IMR-90 (cell line): ENCODE measurements at places on chromosomes 2 and 18. TPM values are rescaled to one million over a fixed set of nuclear protein-coding genes. Genes with fewer than 3 reads are reported as not detected.

- H3K27me3 ChIP-seq: no peaks in the 10 kb centered on the region
- H3K36me3 ChIP-seq: no peaks in the 10 kb centered on the region
- H3K4me1 ChIP-seq: no peaks in the 10 kb centered on the region
- no peak for DNase-seq
- no peak overlapping the region for H3K4me3 ChIP-seq
Measured at GRCh38 chr2:123906361-123906760, 118.7 kb upstream of the CNTNAP5 start.

DNA sequence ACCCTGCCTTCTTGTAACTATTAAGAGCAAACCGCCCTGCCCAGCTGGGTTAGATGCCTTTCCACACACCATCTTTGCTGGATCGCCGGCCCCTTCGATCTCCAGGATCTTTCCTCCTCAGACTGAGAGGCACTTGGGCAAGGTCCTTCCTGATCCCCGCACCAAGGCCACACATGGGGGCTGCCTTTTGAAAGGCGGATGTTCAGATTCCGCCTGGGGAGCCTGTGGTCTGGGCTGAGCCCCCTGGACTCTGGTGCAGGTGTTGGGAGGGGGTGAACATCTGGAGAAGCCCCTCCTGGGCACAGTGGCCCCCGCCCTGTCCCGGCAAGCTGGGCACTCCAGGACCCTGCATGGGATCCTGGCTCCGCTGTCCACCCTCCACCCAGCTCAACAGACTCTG is 135.4 kb upstream of the HDAC4 start:
- no peaks in the 10 kb centered on the region for H3K4me1 ChIP-seq
- H3K27ac ChIP-seq: no peak overlapping the region
- no peak for DNase-seq
- no peaks in the 10 kb centered on the region for H3K36me3 ChIP-seq
- H3K27me3 ChIP-seq: no peaks in the 10 kb centered on the region

GRCh38 chr18:36724169-36724568 is 104.6 kb downstream of the TPGS2 start:
- H3K4me3 ChIP-seq: no peak overlapping the region
- no peak overlapping the region for H3K27ac ChIP-seq
- H3K36me3 ChIP-seq: no peaks in the 10 kb centered on the region
- DNase-seq: no peak

GRCh38 chr2:67032076-67032475 is 365.1 kb upstream of the ETAA1 start:
- no peak for DNase-seq
- no peak overlapping the region for H3K4me3 ChIP-seq
- H3K27ac ChIP-seq: no peak overlapping the region

- no peak for DNase-seq
- no peaks in the 10 kb centered on the region for H3K27me3 ChIP-seq
- H3K4me1 ChIP-seq: no peaks in the 10 kb centered on the region
- H3K36me3 ChIP-seq: no peaks in the 10 kb centered on the region
Measured at GRCh38 chr18:72612894-72613533, 68.9 kb upstream of the CBLN2 start.

DNA sequence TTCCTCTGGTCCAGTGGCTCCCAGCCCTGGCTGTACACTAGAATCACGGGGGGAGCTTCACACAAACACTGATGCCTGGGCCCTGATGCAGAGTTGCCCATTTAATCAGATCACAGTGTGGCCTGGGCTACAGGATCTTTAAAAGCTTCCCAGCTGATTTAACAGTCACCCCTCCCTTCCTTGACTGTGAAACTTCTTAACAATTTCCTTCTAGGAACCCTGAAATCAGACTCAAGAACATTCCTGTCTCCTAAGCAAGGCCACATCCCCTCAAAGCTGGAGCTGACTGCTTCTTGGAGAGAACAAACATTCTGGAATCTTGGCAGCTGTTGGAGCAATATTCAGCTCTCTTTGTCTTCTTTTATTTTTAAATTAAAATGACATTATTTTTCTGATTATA is 88.7 kb downstream of the ADD2 start:
- no peaks in the 10 kb centered on the region for H3K4me1 ChIP-seq
- H3K36me3 ChIP-seq: no peaks in the 10 kb centered on the region
- no peak overlapping the region for H3K27ac ChIP-seq

- peaks cover 2% of the 10 kb centered on the region; the same call in 1 of the 2 replicates for H3K4me1 ChIP-seq
- no peak overlapping the region for H3K4me3 ChIP-seq
- no peak for DNase-seq
Measured at GRCh38 chr2:23627236-23628009, 242.4 kb downstream of the KLHL29 start.

DNA sequence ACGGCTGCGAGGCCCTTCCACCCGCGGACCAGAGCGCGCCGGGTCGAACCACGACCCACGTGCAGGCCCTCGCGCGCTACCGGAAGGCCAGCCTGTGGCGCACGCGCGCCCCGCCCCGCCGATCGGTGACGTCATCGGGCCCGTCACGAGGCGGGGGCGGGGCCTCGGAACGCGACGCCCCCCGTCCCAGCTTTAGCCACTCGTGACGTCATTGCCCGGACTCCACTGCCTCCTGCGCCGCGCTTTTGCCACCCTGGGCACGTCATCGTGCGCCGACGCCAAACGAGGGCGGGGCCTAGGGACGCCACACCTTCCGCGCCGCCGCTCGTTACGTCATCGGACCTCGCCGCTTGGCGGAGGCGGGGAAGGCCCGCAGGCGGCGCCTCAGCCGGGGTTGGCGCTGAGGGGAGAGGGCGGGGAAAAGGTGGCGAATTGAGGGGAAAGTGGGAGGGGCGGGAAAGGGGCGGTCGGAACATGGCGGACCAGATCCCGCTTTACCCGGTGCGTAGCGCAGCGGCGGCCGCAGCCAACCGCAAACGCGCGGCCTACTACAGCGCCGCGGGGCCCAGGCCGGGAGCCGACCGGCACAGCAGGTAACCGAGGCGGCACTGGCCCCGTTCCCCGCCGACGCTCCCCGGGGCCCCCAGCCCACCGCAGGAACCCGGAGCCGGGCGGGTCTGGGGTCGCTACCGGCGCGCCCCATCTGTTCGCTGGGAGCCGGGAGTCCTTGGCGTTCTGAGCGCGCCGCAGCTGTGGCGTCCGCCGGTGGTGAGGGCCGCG is at the start of gene ATP9B:
ATP9B (plus strand) TSS at position 458 of the 780 bp plus-strand sequence; CDS start at position 475, 17 bp downstream.
- peak; percentile 97 for DNase-seq
- H3K27me3 ChIP-seq: no peaks in the 10 kb centered on the region
- H3K36me3 ChIP-seq: no peaks in the 10 kb centered on the region
- H3K27ac ChIP-seq: peak within 1 kb of the TSS; percentile 54
- H3K4me1 ChIP-seq: no peaks in the 10 kb centered on the region; the same call in 1 of the 2 replicates

- H3K27me3 ChIP-seq: peaks cover 15% of the 10 kb centered on the region
- H3K27ac ChIP-seq: no peak overlapping the region
- no peak overlapping the region for H3K4me3 ChIP-seq
- no peak for DNase-seq
- H3K36me3 ChIP-seq: no peaks in the 10 kb centered on the region
Measured at GRCh38 chr2:111984213-111984604, 70.9 kb upstream of the TMEM87B start.

GRCh38 chr18:79898952-79899608 is 52.4 kb downstream of the SLC66A2 start:
- DNase-seq: no peak
- H3K27ac ChIP-seq: no peak overlapping the region
- no peaks in the 10 kb centered on the region for H3K4me1 ChIP-seq
- no peaks in the 10 kb centered on the region for H3K27me3 ChIP-seq
- no peak overlapping the region for H3K4me3 ChIP-seq
- H3K36me3 ChIP-seq: peaks cover 28% of the 10 kb centered on the region

DNA sequence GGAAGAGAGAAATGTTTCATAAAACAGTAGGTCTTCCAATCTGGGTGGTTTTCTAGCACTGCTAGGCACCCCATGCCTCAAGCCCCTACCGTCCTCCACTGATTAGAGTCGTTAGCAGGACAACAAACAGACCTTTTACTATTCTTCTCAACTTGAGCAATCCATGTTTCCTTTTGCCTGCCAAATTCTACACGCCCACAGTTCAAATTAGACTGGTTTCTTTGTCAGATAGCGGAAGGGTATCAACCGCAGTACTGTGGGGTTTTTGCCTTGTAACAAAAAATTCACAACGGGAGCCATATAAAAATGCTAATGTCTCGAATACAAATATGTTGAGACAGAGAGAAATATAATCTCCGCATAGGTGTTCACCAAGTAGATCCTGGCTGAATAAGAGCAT is 59.9 kb downstream of the VIT start:
- H3K36me3 ChIP-seq: no peaks in the 10 kb centered on the region
- H3K4me3 ChIP-seq: no peak overlapping the region
- DNase-seq: no peak
- peaks cover 17% of the 10 kb centered on the region for H3K27me3 ChIP-seq

DNA sequence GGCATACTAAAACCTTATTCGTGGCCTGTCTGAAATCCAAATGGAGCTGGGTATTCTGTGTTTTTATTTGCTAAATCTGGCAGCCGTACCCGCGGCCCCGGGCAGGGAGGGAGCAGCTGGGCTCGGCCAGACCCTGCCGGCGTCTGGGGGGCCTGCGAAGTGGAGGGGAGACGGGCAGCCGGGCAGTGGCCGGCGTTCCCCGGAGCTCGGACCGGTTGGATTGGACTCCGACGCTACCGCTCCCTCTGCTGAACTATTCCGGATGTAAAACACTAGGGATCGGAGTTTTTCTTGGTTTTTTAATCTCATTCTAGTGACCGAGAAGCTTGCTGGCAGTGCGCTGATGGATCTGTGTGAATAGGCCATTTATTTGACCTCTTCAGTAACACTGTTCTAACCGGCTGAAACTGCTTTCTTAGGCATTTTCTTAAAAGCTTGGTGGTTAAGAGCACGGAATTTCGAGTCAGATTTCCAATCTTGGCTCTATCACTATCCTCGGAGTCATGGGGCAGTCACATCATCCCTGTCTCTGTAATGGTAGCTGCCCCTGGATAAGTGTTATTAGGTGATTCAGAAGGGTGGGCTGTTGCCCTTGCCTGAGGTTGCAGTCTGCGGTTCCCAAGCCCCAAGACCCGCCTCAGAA is 694 bp downstream of the UNC50 start:
- H3K4me3 ChIP-seq: peak overlapping the region; percentile 93
- H3K27ac ChIP-seq: peak overlapping the region; percentile 96
- H3K36me3 ChIP-seq: peaks cover 19% of the 10 kb centered on the region
- DNase-seq: peak; percentile 58

- no peak overlapping the region for H3K27ac ChIP-seq
- H3K4me1 ChIP-seq: peaks cover 10% of the 10 kb centered on the region
- H3K36me3 ChIP-seq: no peaks in the 10 kb centered on the region
- no peak for DNase-seq
- H3K27me3 ChIP-seq: no peaks in the 10 kb centered on the region
Measured at GRCh38 chr2:202187570-202187969, 50.8 kb downstream of the SUMO1 start.

GRCh38 chr18:41396861-41397260 is 558.2 kb upstream of the PIK3C3 start:
- no peak overlapping the region for H3K4me3 ChIP-seq
- no peaks in the 10 kb centered on the region for H3K4me1 ChIP-seq
- no peaks in the 10 kb centered on the region for H3K27me3 ChIP-seq

DNA sequence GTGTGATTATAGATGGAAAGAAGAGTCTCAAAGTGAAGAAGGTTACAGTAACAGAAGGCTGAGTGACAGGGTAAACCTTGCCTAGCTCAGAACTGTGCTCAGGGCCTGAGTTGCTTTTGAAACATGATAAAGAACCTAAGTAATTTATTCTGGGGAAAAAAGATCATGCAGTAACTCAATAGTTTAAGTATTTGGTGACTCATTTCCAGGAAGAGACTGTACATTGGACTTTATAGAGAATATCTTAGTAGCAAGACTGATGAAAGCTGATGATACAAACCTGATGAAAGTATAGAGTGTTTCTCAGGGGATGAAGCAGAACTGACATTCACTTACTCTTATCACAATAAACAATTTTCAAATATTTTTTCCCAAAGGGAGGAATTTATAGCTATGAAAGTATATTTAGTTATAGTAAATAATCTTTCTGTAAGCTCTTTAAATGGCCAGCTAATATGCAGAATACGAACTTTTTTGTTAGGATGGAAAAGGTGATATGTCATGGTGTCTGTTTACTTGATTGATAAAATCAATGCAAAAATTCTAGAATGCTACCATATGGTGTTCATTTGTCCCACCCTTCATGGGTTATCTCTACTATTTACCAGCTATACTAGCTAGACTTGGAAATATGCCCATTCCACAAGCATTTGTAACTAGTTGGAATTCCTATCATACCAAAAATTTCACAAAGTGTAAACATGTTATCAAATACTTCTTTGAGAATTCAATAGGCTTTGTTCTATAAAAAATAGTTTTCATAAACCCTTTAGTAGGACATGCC is 1265.5 kb upstream of the ACVR2A start:
- no peaks in the 10 kb centered on the region for H3K36me3 ChIP-seq
- peaks cover 3% of the 10 kb centered on the region for H3K4me1 ChIP-seq
- peak; percentile 77 for DNase-seq
- no peak overlapping the region for H3K4me3 ChIP-seq
- H3K27ac ChIP-seq: peak overlapping the region; percentile 60; the same call in 1 of the 2 replicates

DNA sequence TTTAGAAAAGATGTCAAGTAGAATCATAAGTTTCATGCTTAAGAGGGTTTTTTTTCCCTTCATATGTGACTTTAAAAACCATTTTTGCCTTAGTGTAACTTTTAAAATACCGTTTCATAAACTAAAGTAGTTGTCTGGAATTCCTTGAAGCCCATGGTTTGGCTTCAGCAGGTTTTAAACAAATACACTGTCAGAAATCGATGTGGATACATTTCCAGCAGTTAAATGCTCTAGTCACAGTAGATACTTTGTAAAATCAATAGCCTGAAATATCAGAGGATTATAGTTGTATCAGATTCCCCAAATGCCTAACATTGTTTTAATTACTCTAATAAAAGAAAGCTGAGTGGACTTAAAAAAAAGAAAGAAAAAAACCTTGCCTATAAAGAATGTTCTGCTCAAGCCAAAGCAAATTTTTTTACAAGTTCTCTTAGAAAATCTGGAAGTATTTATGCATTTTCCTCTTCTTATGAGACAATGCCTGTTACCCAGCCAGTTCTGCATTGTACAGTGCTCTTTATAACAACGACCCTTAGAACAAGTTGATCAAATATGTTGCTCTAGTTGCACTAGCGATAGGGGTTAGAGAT is 260.5 kb downstream of the LTBP1 start:
- H3K4me3 ChIP-seq: no peak overlapping the region
- peaks cover 20% of the 10 kb centered on the region for H3K4me1 ChIP-seq
- no peaks in the 10 kb centered on the region for H3K27me3 ChIP-seq
- no peak overlapping the region; the same call in 1 of the 2 replicates for H3K27ac ChIP-seq
- no peak for DNase-seq

The ZSWIM2 gene
- total RNA-seq: 0.28 TPM in 1 of 2 replicates, not detected in the other

The TUBA4B gene
- total RNA-seq: not detected in 2 replicates

The CFAP53 gene
- total RNA-seq: under 0.01 TPM in 2 replicates

The STARD6 gene
- 0.28 TPM in 1 of 2 replicates, not detected in the other for total RNA-seq

The PSMA8 gene
- total RNA-seq: not detected in 2 replicates

The VIL1 gene
- total RNA-seq: not detected in 2 replicates

The TDRD15 gene
- not detected in 2 replicates for total RNA-seq

The ZNF804A gene
- total RNA-seq: 2.2 and 3.3 TPM in 2 replicates

The NEB gene
- total RNA-seq: under 0.01 TPM in 2 replicates

The EIF2AK2 gene
- 16.8 and 32.2 TPM in 2 replicates for total RNA-seq
